GM12878 (cell line): ENCODE measurements at places on chromosomes 1 and 21. TPM values are rescaled to one million over a fixed set of nuclear protein-coding genes. Genes with fewer than 3 reads are reported as not detected.

OLIG2 gene
- not detected in 2 replicates for total RNA-seq

C1orf185 gene
- total RNA-seq: not detected in 2 replicates

EPHA2 gene
- total RNA-seq: 0.32 and 0.51 TPM in 2 replicates

TRIM67 gene
- not detected in 2 replicates for total RNA-seq

ADCY10 gene
- total RNA-seq: not detected in 2 replicates

DPT gene
- total RNA-seq: 0.10 TPM in 1 of 2 replicates, not detected in the other

RIPPLY3 gene
- total RNA-seq: not detected in 2 replicates
